ENCODE measurements at places on chromosomes 13 and 19.

DNA sequence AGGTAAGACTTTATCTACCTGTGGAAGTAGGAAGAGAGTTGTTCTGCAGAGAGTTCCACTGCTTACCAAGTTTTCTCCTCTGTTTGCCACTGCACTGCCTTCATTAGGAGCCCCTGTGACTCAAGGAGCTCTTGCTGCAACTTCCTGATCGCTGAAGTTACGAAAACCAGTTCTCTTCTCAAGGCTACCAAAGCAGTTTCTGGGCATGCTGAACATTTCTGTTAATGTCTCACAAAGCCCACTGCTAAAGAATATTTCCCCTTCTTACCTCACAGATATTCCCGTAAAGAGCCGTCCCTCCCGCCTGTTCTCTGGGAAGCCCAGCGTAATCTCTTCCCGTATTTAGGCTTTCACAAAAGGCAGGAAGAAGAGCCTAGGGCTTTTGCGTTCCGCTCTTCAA is 82.6 kb upstream of the OXGR1 start:
- no peak for DNase-seq

DNA sequence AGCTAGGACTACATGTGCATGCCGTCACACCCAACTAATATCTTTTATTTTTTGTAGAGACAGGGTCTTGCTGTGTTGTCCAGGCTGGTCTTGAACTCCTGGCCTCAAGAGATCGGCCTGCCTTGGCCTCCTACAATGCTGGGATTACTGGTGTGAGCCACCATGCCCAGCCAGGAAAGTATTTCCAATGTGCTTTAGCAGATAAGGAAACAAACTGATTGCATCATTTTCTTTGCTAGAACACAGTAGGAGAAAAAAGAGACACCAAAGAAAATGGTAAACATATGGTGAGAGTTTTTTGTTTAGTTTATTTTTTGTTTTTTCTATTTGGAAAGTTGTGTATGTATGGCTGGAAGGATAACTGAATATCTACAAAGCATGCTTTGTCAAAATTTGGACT is 46.9 kb upstream of the AKAP11 start:
- DNase-seq: no peak

DNA sequence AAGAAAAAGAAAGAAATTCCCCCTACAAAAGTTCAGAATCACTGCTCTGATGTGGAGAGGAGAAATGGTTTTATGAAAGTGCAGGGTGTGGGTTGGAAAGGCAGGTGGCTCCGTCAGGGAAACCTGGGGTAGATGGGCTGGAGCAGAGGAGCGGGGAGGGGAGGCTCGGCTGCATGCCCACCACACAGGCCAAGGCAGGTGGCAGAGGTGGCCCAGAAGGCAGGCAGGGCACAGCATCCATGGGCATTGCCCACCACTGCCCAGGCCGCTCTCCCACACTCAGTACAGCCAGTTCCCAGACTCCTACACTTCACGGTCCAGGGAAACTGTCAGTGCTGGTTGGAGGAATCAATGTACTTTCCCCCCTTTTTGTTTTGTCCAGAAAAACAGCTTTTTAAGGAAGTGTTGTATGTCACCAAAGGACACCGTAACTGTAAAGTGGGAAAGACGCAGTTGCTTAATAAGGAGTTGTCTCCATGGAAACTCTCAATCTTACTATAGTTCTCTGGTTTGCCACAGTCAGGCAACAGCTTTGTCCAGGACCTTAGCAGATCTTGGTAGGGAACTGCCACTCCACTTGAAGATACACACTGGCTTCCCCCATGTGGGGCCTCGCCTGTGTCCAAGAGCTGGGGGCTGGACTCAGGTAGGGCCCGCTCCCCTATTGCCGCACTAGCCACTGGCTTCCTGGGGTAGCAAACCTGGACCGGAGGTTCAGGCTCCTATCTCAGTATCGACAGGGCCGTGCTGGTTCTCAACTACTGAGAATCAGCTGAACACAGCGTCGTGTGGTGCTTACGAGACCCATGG is 82.9 kb downstream of the RAB20 start:
- no peak for DNase-seq

DNA sequence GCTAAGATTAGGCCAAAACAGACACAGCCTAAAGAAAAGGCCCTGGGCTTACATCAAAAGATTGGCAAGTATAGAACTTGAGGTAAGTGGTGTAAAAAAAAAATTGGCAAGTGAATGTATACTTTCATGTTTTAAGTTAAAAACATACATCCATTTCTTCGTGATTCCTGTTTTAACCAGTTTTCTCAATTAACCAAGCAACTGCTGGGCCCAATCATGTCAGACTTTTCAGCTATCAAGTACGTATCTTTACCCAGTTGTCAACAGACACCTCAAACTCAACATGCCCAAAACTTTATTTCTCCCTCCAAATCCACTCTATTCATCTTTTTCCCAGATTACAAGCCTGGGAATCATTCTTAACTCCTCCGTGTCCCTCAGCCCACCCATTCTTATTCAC is 1.0 kb downstream of the PCID2 start:
- no peak for DNase-seq

DNA sequence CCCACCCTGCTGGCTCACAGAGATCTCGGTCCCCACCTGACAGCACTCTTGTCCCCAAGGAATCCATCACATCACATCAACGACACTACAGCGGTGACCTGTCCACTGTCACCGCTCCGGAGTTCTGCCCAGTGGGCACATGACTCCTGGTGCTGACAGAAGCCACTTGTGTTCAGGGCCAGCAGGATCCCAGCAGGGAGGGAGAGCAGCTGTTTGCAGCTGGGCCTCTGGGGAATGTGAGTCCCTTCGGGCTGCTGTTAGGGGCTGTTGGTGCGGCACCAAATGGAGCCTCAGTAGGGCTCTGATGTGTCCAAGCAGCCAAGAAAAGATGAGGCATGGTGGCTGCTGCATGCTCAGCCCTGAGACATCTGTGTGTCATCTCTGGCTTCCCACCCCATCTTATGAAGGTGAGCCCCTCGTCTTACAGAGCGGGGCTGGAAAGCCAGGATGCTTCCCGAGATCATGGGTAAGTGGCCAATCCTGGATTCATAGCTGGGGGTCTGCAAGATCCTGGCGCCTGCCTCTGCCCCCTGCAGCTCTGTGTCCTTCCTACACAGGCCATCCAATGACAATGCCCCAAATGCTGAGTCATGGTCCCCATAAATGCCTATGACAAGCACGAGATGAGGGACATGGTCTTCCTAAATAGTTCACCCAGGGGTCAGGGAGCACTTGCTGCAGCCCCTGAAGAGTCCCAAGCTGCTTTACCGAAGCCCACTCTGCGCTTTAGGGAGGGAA is 56.0 kb downstream of the F2RL3 start:
- no peak for DNase-seq

GRCh38 chr13:80131204-80131603 is 209.7 kb downstream of the SPRY2 start:
- no peak for DNase-seq

- DNase-seq: no peak
These were observed 187.9 kb downstream of the TEX29 start for GRCh38 chr13:111508164-111508870.

DNA sequence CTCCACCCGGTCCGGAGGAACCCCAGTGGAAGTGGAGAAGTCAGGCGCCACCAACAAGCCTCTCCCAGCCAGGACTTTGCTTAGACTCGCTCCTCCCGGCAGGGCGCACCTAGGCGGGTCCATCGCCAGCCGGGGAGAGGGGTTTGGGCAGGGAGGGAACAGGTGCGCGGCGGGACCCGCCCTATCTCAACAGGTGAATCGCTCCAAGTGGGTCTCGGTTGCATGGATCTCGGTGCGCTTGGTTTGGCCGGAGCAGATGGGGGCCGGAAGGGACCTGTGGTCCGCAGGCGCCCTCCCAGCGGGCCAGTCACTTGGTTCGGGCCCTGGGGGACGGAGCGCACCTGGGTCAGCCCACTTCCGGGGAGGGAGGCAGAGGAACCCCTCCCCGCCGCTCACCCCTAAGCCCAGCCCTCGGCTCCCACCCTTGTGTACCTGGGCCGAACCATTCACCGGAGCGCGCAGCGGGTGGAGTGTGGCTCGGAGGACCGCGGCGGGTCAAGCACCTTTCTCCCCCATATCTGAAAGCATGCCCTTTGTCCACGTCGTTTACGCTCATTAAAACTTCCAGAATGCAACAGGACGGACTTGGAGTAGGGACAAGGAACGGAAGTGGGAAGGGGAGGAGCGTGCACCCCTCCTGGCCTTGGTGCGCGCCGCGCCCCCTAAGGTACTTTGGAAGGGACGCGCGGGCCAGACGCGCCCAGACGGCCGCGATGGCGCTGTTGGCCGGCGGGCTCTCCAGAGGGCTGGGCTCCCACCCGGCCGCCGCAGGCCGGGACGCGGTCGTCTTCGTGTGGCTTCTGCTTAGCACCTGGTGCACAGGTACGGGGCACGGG is at the start of gene LSR:
TSS of gene LSR (plus strand) at position 693 of the 836 bp plus-strand sequence. CDS start at position 714, 21 bp downstream.
- DNase-seq: no peak

- no peak for DNase-seq
These were observed 163.5 kb downstream of the PAN3 start for GRCh38 chr13:28301839-28302238.

- no peak for DNase-seq
These were observed 110.7 kb downstream of the SOX1 start for GRCh38 chr13:112177450-112178288.

- DNase-seq: peak; percentile 65
These were observed 17.8 kb downstream of the KCTD12 start for GRCh38 chr13:76868371-76868770.

- DNase-seq: no peak
These were observed 2.2 kb upstream of the AMH start for GRCh38 chr19:2246801-2247361.

GRCh38 chr19:31501427-31502195 is 152.4 kb upstream of the TSHZ3 start:
- no peak for DNase-seq

DNA sequence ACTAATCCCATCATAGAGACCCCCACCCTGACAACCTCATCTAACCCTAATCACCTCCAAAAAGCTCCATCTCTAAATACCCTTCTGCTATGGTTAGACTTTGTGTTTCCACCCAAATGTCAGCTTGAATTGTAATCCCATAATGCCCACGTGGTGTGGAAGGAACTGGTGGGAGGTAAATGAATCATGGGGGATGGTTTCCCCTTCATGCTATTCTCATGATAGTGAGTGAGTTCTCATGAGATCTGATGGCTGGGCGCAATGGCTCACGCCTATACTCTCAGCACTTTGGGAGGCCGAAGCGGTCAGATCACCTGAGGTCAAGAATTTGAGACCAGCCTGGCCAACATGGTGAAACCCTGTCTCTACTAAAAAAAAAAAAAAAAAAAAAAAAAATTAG is 2.6 kb downstream of the VMAC start:
- DNase-seq: peak; percentile 17

DNA sequence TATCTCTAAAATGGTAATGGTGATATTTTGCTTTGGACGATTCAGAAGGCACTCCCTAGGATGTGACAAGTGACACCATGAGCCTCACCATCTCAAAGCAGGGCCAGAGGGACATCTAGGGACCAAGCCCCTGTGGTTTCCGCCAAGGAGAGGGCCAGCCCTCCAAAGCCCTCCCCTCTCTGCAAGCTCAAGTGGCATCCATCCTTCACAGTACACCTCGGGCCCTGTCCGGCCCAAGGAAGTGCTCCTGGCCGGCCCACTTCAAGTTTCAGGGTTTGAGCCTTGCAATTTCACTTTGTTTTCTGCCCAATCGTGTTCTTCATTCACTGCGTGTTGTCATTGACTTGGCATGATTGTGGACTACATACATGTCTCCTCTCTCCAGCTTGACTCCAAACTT is 82.5 kb downstream of the TSHZ3 start:
- no peak for DNase-seq

GRCh38 chr13:96473526-96474180 is 383.7 kb downstream of the HS6ST3 start:
- peak; percentile 67 for DNase-seq

- no peak for DNase-seq
These were observed 14.6 kb upstream of the SIN3B start for GRCh38 chr19:16814526-16815100.

GRCh38 chr13:75174481-75174880 is 307.5 kb downstream of the TBC1D4 start:
- DNase-seq: no peak

GRCh38 chr19:30647891-30648720 is 275.9 kb downstream of the ZNF536 start:
- DNase-seq: no peak

DNA sequence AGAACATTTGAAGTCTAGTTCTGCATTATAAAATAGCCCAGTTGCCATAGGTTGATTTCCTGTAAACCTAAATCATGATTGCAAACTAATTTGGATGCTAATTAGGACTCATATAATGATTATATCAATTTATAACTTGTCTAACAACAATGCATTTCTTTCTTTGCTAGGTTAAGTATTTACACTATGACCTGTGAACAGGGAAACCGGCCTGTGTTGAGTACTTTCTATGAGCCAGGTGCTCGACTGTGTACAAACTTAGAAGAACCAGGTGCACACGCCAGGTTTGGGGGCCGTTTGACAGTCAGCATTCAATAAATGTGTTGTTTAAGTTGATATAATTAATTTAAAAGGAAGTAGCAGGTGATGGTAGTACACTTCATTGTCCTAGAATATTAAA is 203.1 kb downstream of the TM9SF2 start:
- DNase-seq: no peak

DNA sequence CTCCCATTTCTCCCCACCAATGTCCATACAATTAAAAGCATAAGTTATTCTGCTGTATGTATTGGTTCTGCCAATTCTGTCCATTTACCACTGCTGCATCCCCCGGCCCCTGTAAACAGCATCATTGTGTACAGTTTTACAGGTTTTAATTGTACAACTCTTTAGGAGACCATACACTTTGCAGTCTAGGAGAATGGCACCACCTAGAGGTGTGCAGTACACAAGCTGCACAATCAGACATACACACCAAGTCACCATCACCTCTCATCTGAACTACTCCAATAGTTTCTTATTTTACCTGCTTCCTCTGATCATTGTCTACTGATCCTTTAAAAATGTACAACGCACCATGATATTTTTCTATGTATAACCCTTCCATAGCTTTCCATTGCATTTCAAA is 855.9 kb upstream of the KLHL1 start:
- DNase-seq: peak; percentile 7

GRCh38 chr19:15456871-15457700 is 7.3 kb downstream of the RASAL3 start:
- DNase-seq: no peak

- no peak for DNase-seq
These were observed 71.6 kb downstream of the MUC16 start for GRCh38 chr19:8938576-8938975.

DNA sequence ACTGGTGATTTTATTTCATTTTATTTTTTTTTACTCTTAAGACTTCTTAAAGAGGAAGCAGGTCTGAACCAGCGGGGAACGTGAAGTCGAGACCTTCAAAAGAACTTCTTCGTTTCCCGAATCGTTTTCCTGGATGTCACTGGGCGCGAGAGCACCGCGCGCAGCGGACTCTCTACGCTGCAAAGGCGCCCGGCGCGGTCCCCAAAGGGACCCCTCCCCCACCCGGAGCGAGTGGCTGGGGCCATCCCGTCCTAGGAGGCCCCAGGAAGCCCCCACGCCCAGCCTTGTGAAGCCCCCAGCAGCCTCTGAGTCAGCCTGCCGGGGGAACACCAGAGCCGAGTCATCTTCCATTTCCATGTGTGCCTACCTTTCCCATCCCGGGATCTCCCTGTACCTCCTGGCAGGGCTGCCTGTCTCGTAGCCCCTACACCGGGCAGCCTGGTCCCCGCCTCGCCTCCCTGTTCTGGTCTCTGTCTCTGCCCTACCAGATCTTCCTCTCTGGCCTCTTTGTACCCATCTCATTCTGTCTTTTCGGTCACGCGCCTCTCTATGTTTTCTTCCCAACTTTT is 608 bp downstream of the CD70 start:
- DNase-seq: no peak
